NCI-H2227 treated with DMSO at 0.1 percent for 48 hours (cell line): ENCODE measurements at places on chromosomes 4 and X.

DNA sequence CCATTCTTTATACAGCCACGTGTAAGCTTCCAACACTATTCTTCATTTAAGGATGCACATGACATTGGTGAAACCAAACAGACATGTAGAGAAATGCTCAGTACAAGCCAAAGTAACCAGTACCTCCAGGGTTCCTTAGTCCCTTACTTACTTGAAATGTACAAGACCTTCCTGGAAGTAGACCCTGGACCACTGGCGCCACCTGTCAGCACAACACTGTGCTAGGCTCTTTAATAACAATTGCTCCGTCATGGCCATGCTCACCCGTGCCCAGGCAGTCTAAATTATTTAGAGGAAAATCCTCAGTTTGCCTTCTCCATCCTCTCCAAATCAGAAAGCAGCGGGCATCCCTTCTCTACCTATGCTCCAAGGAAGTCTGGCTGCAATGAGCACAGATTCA is 52.7 kb downstream of the ADGRA3 start:
- no peak for DNase-seq

DNA sequence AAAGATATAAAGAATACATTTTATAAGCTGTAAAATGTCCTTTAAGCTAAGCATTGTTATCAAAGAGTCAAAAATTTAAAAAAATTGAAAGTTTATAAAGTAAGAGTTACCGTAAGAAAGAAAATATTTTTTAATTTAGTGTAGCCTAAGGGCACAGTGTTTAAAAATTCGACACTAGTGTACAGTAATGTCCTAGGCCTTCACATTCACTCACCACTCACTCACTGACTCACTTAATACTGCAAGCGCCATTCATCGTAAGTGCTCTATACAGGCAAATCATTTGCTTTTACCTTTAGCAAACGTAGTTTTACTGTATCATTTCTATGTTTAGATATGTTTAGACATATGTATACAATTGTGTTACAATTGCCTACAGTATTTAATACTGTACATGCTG is 20.2 kb downstream of the GLRA3 start:
- no peak for DNase-seq

DNA sequence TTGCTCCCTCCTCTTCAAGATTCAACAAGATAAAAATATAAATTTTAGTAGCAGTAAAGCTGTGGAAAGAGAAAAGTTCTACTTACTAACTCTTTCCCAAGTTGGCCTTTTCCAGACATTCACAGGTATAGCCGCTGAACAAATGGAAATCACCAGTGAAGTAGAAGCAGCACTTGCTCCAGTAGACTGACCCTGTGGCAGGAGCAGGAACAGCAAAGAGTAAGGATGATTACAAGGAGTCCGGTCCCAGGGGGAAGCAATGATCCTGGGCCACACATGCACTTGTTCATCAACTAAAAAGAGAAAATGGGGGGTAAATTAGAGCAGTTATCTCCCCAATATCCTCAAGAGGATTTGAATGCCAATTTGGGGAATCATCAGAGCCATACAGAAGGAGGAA is 184.9 kb downstream of the NAF1 start:
- DNase-seq, result no peak

- no peak for DNase-seq
These were observed 230.1 kb upstream of the FAT4 start for GRCh38 chr4:125084608-125085007.

GRCh38 chr4:20266215-20267082 is 14.7 kb downstream of the SLIT2 start:
- DNase-seq, result no peak

GRCh38 chr4:81255524-81255923 is 40.5 kb upstream of the PRKG2 start:
- no peak for DNase-seq
